ENCODE measurements at places on chromosomes 2 and 18.

- no peak for DNase-seq
Observed at GRCh38 chr2:68730828-68731227, 3.8 kb upstream of the ARHGAP25 start.

DNA sequence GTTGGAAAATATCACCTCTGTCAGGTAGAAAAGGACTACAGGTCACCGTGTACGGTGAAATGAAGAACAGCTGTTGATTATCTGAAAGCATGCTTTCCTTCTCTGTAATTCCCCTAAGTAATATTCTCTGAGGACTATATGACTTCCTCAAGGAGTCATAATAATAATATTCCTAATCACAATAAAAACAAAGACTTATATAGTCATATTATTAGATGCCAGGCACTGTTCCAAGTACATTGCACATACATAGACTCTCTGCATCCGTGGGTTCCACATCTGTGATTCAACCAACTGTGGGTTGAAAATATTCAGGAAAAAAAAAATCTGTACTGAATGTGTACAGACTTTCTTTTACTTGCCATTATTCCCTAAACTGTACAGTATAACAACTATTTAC lies 512.4 kb upstream of the ID2 start:
- DNase-seq, result no peak

GRCh38 chr2:24969784-24970183 lies 2.0 kb downstream of the DNAJC27 start:
- no peak for DNase-seq

- DNase-seq, result no peak
Observed at GRCh38 chr2:30184035-30184434, 37.2 kb downstream of the YPEL5 start.

GRCh38 chr2:12796657-12797056 lies 79.9 kb downstream of the TRIB2 start:
- DNase-seq, result no peak

DNA sequence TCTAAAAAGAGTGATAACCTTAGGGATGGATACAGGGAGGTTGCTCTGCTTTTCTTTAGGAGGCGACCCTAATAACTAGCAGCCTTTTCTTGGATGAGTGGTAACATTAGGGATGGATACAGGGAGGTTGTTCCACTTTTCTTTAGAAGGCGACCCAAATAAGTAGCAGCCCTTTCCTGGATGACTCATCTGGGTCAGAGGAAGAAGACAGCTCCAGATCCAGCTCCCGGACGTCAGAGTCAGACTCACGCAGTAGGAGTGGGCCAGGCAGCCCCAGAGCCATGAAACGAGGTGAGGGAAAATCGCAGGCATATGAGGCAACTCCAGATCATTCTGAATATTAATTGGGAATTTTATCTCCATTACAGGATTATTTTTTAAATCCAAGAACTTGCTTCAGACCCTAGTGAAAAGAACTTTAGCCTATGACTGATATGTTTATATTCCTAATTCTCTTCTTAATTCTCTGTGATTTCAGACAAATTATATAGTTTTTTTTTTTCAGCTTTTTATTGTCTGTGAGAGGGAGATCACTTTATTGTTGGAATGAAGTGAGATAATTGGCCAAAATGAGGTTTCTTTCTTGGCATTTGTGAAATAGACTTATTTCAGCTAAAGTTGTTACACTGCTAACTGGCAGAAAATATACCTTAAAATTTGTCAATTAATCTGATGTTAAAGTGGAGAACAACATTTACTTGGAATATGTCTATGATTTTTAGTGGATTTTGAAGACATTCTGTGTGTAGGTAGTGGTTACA lies 31.2 kb upstream of the C1GALT1C1L start:
- no peak for DNase-seq

DNA sequence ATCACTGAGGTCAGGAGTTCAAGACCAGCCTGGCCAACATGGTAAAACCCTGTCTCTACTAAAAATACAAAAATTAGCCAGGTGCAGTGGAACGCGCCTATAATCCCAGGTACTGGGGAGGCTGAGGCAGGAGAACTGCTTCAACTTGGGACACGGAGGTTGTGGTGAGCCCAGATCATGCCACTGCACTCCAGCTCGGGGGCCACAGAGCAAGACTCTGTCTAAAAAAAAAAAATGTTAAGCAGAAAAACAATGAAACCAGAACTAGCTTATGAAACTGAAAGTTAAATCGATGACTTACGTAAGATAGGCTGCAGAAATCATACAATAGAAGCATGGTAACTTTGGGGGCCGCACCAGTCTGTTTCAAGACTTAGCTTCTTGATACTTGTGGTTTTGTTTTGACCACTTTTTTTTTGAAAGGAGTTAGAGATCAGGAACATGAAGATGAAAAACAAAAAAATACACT lies 6.2 kb upstream of the GPR155 start:
- peak; percentile 79 for DNase-seq

DNA sequence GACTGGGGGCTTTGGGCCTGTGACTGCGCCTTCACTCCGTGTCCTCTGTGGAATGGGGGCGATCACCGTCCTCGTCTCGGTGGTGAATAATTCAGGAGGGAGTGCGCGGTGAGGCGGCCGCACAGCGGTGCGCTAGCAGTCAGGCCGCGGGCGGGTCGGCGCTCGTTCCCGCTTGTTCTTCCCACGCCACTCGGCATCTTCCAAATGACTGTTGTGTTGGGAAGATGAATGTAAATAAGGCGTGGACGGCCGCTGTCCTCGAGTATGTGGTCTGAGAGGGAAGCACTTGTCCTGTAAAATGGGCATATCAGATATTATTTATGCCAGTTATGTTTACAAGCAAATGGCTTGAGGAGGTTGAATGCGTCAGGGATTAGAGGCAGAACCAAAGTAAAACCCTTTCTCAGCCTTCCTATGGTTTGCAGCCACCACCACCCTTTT lies 608 bp upstream of the VPS4B start:
- no peak for DNase-seq

DNA sequence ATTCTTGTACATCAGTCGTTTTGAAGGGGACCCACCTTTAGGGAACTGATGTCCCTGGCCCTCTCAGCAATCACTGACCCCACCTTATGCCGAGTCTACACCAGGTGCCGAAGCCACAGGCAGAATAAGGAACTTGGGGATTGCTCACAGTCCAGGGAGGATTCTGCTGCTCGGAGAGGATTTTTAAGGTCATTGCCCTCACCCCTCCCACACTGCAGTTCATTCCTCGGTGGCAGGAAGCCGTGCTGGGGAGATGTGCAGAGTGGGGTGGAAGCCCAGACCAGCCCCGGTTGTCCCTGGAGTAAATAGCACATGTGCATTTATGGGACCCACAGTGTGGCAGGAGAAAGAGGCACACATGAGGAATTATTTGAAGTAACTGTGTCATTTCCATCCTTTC lies 50.4 kb downstream of the PLB1 start:
- DNase-seq, result no peak

- DNase-seq, result no peak
Observed at GRCh38 chr2:190255676-190256075, 64.0 kb downstream of the HIBCH start.

DNA sequence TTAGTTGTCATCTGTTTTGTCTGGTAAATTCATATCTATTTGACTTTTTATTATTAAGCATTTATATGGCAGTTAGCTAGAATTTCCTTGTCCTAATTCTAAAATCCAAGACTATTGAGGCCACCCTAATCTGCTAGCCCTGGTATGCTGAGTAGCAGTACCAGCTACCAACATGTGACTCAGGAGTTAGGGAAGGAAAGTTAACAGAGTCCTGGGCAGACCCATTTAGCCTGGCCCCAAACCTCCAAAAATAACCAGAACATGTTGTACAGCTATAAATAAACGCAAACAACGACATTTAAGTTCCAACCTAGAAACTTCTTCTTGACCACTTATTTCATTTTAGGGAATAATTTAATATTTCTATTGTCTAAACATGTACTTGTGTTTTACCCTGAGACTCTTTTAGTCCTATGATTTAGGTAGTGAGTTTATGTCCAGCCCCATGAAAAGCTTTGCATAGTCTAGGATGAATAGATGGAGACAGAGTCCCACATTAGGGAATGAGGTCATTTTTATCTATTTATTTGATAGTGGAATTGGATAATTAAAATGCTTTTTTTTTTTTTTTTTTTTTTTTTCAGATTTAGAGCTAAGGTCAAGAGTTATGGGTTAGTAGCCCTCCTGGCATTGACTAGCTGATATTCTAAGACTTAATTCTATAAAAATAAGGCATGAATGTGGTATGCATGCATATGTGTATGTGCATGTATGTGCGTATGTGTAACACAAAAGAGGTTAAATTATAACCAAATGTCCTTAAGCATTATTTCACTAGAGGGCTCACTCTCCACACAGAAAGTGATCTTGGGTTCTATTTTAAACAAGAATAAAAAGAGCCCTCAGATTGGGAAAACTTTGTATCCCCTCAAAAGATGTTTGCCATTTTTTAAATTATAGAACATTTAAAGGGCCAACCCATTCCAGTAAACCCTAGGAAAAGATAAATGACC lies 160.1 kb upstream of the MAPRE2 start:
- peak; percentile 5 for DNase-seq

GRCh38 chr2:140063356-140063755 lies 1283.2 kb upstream of the NXPH2 start:
- no peak for DNase-seq

DNA sequence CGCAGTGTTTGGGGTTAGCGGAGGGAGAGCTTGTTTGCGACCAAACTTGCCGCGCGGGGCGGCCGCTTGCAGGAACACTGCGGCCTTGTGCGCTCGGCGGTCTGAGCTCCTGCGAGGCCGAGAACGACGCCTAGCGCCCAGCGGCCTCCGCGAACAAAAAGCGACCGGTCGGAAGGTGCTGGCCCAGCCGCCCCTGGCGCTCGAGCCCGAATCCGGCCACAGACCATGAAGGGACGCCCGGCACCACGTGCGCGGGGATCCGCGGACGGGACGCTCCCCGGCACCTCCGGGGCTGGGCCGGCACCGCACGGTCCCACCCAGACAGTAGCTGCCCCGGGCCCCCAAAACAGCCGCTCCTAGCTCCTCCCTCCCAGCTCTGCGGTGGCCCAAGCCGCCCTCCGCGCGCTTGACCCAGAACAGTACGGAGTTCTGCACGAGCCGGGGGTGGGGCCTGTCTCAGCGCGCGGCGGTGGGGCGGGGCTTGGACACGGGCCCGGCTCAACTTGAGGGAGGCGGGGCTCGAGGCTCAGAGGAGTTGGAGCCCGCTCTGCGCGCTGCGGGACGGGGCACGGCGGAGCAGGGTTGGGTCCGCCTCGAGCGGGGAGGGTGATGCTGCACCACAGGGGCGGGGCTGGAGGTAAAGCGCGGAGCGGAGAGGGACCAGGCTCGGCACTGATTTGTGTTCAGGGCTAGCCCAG lies 664 bp upstream of the IMPA2 start:
- peak; percentile 94 for DNase-seq

DNA sequence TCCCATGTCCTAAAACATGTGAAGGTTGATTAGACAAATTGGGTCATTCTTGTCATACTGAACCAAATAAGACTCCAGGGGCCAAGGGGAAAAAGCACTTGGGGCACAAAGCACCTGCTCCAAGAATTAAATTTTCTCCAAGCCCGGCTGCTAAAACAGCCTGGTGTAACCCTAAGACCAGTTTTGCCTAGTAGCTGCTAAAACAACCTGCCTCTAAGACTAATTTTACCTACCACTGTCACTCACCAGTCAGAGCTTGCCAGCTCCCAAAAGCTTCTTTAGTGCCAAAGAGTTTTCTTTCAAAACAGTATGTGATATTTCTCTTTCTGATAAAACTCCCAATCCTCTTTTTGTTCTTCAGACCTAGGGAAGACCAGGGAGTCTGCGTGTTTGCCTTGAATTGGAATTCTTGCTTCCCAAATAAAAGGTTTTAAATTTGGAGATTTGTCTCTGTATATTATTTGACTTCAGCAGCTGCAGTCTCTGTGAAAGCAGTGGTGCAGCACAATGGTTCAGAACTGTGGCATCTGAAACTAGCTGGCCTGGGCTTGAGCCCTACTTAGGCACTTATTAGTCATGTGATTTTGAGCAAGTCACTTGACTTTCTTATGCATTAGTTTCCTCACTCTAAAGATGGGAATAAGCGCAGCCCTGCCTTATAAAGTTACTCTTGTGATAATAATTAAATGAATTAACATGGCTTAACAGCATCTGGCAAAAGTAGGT lies 16.2 kb upstream of the APOB start:
- DNase-seq, result no peak

GRCh38 chr2:42795841-42796301 lies 3.5 kb upstream of the HAAO start:
- DNase-seq, result no peak

DNA sequence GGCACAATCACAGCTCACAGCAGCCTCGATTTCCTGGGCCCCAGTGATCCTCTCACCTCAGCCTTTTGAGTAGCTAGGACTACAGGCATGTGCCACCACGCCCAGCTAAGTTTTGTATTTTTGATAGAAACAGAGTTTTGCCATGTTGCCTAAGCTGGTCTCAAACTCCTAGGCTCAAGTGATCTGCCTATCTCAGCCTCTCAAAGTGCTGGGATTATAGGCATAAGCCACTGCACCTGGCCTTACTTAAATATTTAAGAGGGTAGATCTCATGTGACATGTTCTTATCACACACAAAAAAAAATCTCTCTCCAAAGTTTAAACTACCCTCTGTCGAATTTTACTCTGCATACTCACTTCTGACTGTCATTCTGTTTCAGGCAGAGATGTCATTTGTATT lies 75.4 kb upstream of the CHRNA1 start:
- DNase-seq, result no peak

DNA sequence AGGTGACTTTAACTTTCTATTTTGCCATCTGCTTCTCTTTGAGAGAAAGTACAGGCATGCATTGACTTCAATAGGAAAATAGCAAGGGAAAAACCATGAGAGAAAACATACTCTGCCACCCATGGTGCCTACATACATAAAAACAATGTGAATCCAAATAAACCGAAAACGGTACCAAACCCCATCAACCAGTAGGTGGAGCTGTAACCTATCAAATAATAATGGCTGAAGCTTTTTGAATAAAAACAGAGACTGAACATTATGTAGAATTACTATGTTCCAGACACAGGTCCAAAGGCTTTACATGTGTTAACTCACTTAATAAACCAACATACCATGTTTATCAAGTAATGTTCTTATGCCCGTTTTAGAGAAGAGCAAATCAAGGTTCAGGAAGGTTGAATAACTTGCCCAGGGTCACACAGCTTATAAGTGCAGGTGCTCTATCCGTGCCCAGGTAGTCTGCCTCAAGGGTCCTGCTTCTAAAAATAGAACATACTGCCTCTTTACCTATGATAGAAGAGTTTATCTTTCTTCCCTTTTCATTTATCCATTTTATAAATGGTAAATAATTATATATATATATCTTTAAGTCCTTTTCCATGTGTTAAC lies 293.9 kb upstream of the SYT4 start:
- peak; percentile 84 for DNase-seq

Measured in OCI-M1 (cell line).